Hematopoietic multipotent progenitor cell treated with erythropoietin and hydrocortisone succinate and interleukin-3 and kit ligand, for 15 days (in vitro differentiated cells): ENCODE measurements at places on chromosomes 13 and 19.

DNA sequence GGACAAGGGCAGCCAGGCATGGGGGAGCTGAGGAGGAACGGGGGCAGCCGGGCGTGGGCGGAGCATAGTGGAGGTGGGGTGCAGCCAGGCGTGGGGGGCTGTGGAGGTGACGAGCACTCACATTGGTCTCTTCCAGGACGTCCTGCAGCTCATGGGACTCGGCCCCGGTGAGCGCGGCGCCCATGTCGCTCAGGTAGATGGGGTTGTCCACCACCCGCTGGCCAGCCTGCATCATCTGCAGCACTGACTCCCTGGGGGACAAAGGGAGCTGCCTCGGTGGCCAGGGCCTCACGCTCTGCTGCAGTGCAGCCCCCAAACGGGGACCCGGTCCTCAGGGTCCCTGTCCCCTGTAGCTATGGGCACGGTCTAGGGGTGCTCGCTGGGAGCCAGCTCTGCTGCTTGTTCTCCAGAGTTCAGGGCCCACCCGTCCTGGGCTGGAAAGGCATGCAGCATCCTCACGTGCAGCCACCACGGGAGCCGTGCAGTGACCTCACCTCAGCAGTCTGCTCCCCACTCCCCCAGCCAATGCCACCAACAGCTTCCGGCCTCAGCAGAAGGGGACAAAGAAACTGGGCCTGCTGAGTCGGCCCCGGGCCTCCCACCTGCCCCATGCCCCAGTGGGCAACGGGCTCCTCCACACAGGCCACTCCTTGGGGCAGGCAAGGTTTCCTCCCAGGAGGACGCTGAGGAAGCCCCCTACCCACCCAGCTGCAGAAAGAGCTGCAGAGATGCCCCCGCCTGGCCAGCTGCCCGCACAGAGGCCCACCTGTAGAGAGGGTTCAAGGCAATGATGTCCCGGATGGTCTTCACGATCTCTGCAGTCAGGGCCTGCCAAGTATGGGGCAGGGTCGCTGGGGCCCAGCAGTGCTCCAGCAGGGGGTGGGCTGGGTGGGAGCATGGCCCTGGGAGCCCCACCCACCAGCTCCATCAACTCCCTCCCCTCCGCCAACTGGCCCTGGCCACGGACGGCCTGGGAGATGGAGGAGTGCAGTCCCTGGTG is 12.1 kb downstream of the LONP1 start:
- DNase-seq = no peak

GRCh38 chr13:69461397-69461796 is 646.2 kb upstream of the ATXN8OS start:
- no peak for DNase-seq

- no peak for DNase-seq
These were observed 476.5 kb downstream of the MYO16 start for GRCh38 chr13:109105899-109106298.

GRCh38 chr13:28657784-28658538 is 969 bp upstream of the POMP start:
- DNase-seq = peak; percentile 18

DNA sequence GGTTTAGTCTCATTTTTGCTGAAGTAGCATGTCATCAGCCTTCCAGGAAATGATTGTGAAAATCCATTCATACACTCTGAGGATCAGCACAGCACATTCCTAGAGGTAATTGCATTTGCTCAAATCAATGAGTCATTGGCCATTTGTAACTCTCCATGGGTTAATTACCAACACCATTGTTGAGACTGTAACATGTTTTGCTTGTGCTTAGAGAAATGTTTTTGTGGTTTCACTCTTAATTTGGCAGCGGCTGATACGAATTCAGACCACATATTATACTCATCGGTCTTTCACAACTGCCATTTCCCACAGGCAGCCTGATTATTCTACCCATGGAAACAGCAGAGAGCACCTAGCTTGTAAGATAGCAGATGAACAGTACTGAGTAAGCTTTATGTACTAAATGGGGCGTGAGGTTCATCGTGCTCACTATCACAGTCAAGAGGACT is 110.3 kb downstream of the NHLRC3 start:
- no peak for DNase-seq

- no peak for DNase-seq
These were observed 2860.6 kb upstream of the PCDH20 start for GRCh38 chr13:64276232-64276631.

DNA sequence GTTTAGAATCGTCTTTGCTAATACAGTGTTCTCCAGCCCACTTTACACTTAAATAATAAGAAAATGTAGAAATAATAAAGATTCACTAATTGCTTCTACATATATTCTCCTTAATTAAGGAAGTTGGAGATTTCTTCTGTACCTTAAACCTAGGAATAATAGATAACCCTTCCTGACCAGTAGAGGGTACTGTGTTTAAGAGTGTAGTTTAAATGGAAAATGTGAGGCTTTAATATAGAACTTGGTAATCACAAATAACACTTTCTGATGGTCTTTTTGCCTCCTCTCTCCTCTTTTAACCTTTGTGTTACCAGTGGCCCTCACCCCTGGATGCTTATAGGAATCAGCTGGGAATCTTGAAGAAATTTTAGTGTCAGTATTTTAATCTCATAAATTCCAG is 20.7 kb downstream of the POMP start:
- DNase-seq = no peak

GRCh38 chr19:18344582-18344950 is 4.2 kb downstream of the PGPEP1 start:
- DNase-seq = no peak
